ENCODE measurements at places on chromosomes 7 and 10.

- DNase-seq = no peak
Measured at GRCh38 chr7:88967432-88967831, 171.9 kb upstream of the TEX47 start.

- DNase-seq = no peak
Measured at GRCh38 chr7:90518630-90519029, 49.2 kb downstream of the PTTG1IP2 start.

GRCh38 chr10:86905429-86905828, 52.0 kb downstream of the MMRN2 start:
- DNase-seq = no peak

GRCh38 chr7:89908736-89909135, 245.5 kb upstream of the STEAP1 start:
- no peak for DNase-seq

DNA sequence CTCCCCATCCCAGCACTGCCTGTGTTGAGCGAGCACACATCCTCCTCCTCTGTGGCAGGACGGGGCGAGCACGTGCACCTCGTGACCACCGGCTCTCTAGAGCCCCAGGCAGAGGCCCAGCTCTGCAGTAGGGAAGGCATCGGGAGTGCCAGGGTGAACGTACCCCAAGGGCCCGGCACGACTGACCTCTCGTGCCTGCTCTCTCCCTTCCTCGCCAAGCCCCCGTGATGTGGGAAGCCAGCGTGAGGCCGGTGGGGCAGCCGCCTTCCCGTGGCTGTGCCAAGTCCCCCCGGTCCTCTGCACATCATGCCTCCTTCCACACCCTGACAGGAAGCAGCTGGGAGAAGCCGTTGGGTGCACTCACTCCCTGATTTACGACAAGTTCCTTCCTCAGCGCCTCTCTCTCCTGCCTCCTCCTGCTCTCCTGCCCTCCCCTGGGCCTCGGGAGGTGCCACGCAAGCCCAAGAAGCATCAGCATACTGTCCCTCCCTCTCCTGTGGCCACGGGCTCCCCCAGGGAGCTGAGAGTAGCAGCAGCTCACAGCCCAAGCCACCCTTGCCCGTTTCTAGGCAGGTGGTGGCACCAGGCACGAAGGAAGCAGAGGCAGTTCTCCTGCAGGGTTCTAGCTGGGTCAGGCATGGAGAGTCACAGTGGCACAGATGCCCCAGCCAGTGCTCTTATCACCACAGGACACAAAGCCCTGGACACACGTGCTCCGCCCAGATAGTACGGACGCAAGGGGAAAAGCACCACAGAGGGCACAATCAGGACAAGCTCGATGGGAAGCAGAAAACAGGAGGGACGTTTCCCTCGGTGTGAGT, 47.0 kb downstream of the AMZ1 start:
- DNase-seq = no peak

DNA sequence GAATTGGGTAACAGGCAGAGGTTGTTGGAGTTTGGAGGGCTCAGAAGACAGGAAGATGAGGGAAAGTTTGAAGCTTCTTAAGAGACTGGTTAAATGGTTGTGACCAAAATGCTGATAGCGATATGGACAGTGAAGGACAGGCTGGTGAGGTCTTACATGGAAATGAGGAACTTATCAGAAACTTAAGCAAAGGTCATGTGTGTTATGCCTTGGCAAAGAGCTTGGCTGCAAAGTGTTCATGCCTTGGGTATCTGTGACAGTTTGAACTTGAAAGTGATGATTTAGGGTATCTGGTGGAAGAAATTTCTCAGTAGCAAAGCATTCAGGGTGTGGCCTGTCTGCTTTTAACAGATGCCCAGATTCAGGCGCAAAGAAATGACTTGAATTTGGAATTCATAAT, 64.5 kb upstream of the EEPD1 start:
- no peak for DNase-seq

DNA sequence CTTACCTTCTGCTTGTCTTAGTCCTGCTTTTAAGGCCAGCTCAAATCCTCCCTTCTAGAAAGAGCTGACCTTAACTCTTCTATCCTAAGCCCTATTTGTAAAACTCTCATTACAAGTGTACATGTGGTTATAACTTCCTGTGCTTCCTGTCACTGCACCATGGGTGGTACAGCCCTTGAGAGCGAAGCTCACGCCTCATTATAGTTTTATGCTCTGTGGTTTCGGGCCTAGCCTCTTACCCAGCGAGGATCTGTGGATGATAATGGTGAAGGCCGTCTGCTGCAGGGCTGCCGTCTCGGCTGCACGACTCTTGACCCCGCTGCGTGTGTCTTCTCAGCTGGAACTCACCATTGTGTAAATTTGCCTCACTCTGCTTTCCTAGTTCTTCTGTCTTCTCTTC, 74.6 kb downstream of the CUL1 start:
- peak; percentile 67 for DNase-seq

DNA sequence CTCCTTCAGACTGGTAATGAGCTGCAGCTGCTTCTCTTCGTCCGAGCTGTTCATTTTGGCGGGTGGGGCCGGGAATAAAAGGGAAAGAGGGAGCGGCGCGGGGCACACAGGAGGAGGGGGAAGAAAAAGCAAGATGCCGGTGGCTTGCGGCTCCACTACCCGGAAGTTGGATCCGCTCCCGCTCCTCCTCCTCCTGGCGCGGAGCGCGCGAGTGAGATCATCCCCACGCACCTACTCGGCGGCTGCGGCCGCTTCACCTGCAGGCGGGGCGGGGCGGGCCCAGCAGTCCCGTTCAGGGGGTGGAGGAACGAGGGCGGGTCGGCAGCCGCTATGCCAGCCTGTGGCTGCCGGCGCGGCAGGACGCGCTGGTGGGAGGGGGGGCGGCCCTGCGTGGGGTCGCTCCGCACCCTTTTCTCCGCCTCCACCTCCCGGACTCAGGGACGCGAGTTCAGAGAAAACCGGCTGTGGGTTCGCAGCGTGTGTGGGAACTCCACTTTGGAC, at the start of gene SHTN1:
Gene SHTN1, minus strand, starts transcription at position 162 of the 501 bp plus-strand sequence. Its CDS starts 108 bp downstream, at position 54.
- no peak for DNase-seq

- no peak for DNase-seq
Measured at GRCh38 chr10:15515202-15515601, 144.1 kb upstream of the FAM171A1 start.

- DNase-seq = no peak
Measured at GRCh38 chr7:47031786-47032535, 550.0 kb downstream of the TNS3 start.

DNA sequence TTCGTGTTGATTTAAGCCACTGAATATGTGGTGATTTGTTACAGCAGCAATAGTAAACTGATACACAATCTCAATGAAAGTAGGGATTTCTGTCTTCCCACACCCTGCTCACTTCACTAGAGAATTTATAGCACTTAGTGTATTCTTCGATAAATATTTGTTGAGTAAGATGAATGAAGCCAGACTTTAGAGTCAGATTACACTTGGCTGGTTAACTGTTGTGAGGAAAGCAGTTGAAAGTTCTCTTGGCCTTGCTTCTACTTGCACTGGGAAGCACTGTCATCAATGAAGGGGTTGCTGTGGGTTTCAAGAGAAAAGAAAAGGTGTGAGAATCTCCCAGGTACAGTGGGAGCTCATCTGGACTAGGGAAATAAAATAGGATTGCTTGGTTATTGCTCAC, 82.1 kb upstream of the IGFBP3 start:
- DNase-seq = no peak

DNA sequence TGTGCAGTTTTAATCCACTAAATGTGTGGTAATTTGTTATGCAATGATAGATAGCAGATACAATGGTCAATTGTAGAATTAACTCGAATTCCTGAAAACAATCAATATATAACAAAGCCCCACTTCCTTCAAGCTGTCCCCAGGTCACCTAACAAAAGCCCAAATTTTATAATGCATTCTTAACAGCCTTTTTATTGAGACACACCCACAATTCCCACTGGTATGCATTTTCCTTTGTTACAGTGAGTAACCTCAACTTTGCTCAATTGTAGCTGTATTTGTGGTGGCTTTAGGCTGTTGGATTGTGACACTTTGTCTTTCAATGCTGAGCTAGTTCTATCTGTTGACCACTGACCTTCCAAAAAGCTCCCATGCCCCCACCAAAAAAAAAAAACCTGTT, 279.8 kb upstream of the CACNA2D1 start:
- no peak for DNase-seq

DNA sequence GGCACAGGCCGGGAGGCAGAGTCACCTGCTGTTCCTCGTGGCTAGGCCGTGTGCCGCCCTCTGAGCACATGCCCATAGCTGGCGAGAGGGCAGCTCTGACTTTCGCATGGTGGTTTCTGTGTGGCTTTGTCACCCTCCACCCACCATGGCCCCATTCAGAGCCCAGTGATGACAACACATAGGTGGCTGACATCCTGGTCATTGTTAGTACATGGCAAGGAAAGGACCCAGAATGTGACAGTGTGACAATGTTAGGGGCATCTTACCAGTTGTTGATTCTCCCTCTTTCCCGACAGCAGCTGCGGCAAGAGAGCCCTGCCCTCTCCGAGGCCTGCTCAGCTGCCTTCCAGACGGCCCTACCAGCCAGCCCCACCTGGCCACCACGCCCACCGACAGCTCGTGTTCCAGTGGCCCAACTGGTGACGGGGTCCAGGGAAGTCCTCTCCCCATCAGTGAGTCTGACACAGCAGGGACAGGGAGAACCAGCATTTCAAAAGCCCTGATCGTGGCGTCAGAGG, 52.2 kb downstream of the ZNF467 start:
- no peak for DNase-seq

DNA sequence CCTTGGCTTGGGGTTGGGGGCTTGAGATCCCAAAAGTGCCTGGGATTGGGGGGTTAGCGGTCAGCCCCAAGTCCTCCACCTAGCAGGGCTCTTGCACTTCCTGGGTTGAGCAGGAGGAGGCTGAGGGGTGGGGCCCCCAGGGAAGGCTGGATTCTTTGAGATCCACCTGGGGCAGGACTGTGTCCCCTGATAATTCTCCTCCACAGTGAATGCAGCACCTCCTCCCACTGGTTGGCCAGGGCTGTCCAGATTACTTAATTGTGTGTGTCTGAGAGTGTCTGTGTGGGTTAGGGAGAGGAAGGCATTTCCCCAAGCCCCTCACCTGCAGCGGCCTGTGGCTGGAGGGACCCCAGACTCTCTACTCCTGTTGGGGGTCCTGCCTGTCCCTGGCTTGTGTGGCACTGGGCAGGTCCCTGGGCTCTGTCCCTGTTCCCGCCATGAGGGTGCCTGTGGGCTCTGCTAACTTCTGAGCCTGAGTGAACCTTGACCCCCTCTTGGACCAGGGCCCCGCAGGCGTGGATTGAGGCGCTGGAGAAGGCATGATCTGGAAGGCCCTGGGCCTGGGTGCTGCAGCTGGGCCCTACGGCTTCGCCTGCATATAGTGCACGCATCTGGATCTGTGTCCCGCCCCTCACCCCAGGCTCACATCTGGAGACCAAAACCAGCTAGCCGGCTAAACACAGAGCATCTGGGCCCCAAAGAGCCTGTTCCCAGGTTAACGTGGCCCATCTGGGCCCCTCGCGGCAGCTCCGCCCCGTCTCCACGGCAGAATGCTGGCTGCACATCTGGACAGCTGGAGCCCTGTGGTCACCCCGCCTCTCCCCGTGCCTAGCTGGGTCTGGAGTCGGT, 10.4 kb downstream of the TMEM270 start:
- DNase-seq = no peak

- DNase-seq = no peak
Measured at GRCh38 chr10:93615576-93616235, 3.4 kb downstream of the PDE6C start.

DNA sequence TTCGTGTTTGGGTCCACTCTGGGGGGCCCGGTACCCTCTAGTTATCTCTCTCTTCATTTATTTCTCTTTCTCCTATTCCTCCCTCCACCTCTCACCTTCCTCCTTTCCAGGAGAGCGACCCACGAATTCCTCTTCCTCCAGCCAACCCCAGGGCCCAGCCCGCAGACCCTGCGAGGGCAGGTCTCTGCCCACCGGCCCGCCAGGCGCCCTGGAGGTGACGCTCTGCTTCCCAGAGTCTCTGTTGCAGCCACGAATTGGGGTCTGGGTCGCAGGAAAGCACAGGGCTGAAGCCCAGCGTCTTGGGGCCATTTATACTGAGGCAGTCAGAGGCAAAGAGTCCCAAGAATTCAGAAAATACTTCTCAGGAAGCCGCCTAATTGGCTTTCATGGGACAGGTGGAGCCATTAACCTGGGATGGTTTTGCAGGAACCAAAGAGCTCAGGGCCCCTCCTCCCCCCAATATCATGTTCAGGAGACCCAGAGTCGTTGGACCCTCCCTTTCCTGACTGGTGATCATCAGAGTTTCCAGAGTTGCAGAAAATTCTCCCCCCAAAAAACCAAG, 2.7 kb upstream of the EN2 start:
- no peak for DNase-seq

DNA sequence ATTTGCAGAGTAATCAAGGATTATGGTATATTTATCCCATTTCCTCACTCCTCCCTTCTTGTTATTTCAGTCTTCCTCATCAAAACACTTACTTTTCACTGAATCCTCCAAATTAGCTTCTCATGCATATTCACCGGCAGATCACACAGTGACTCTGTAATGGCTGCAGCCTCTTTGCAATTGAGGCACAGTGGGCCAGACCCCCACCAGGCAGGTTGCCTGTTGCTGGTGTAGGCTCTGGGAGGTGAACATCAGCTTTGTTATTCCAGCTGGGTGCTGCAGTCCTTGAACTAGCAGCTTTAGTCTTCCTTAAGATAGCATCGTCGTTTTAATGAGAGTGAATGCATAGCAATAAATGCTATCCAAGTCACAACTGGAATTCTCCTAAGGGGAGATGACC, 449.3 kb downstream of the CNTNAP2 start:
- no peak for DNase-seq

- DNase-seq = no peak
Measured at GRCh38 chr10:115384665-115385064, 291.5 kb downstream of the ATRNL1 start.

- no peak for DNase-seq
Measured at GRCh38 chr10:24680647-24681524, 42.8 kb downstream of the ARHGAP21 start.

DNA sequence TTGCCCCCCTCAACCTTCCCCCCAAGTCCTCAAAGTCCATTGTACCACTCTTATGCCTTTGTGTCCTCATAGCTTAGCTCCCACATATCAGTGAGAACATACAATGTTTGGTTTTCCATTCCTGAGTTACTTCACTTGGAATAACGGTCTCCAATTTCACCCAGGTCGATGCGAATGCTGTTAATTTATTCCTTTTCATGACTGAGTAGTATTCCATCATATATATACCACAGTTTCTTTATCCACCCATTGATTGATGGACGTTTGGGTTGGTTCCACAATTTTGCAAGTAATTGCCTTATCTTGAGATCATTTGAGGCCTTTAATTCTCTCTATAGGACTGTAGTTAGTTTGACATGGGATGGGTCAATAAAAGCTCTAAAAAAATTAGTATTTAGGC, 124.7 kb downstream of the ARL4A start:
- DNase-seq = no peak

DNA sequence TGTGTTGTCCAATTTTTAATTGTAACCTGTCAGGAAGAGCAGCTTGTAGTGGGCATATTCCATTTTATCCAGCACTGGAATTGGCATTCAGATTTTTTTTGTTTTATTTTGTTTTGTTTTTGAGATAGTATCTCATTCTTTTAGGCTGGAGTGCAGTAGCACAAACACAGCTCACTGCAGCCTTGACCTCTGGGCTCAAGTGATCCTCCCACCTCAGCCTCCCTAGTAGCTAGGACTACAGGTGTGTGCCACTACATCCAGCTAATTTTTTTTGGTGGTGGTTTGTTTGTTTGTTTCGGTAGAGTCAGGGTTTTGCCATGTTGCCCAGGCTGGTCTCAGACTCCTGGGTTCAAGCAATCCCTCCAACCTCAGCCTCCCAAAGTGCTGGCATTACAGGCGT, 44.7 kb downstream of the GUSB start:
- DNase-seq = no peak
